ENCODE measurements at places on chromosomes 2 and 18.

- DNase-seq = no peak
Observed at GRCh38 chr18:72799106-72799505, 68.7 kb downstream of the NETO1 start.

DNA sequence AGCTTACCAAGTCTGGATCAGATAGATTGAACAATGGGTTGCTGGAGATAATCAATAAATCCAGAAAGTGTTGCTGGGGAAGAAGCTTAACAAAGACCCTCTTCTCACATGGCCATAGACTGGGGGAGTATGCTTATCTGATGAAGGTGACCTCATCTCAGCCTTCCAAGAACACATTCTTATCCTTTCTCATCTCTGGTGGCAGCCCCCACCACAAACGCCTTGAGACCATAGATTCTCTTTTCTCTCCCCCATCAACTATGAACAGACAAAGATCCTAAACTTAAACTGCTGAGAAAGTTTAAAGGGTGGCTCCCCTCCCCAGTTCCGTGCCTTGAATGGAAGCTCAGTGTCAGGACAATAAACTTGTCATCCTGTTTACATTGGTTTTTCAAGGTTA, 428.7 kb upstream of the TRIB2 start:
- no peak for DNase-seq

DNA sequence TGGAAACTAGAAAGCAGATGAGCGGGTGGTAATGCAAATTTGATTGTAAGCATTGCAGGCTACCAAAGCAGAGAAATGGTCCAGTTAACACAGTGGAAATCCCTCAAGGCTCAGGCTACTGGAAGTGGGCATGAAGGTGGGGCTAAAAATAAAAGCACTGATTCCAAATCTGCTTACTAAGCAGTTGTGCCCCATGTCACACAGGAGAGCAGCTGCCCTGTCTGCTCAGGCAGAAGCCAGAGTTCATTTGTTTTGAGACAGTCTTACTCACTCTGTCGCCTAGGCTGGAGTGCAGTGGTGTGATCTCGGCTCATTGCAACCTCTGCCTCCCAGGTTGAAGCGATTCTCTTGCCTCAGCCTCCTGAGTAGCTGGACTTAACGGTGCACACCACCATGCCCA, 42.5 kb upstream of the TSPYL6 start:
- DNase-seq = no peak

GRCh38 chr2:218567797-218568189, 358 bp downstream of the USP37 start:
- DNase-seq = peak; percentile 82

DNA sequence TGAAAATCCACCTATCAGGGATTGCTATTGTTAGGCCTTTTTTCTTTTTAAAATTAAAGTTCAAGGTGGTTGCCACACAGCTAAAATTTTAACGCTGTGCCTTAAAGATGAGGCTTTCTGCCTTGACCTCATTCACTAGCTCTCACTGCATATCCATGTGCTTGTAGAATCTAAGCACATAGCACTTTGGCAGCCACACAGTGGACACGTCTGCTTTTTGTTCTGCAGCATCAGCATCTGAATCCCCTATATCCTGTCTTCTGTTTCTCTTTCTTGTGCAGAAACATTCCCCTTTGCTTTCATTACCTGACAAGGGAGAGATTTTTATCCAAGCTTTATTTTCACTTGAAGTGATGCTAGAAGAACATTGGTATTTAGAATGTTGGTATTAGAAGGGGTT, 38.1 kb downstream of the RALB start:
- no peak for DNase-seq

- DNase-seq = no peak
Observed at GRCh38 chr2:148244593-148245292, 223.9 kb downstream of the MBD5 start.

GRCh38 chr2:156663757-156664409, 227.7 kb downstream of the GPD2 start:
- DNase-seq = no peak

GRCh38 chr2:6025391-6025790, 333.2 kb downstream of the SOX11 start:
- no peak for DNase-seq

- no peak for DNase-seq
Observed at GRCh38 chr18:21330122-21330701, 88.2 kb downstream of the GREB1L start.

DNA sequence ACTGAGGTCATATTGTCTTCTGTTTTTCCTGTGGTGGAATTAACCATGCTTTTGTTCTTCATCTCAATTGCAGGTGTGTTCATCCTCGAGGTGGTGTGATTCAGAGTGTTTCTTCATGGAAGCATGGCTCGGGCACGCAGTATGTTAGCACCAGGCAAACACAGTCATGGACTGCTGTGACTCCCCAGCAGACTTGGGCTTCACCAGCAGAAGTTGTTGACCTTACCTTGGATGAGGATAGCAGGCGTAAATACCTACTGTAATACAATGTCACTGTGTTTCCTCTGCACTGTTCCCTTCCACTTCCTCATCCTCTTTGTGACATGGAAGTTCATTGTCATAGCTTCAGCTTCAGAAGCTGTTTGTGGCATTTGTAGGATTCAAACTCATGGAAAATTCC, 158.7 kb downstream of the HAUS1 start:
- DNase-seq = no peak

DNA sequence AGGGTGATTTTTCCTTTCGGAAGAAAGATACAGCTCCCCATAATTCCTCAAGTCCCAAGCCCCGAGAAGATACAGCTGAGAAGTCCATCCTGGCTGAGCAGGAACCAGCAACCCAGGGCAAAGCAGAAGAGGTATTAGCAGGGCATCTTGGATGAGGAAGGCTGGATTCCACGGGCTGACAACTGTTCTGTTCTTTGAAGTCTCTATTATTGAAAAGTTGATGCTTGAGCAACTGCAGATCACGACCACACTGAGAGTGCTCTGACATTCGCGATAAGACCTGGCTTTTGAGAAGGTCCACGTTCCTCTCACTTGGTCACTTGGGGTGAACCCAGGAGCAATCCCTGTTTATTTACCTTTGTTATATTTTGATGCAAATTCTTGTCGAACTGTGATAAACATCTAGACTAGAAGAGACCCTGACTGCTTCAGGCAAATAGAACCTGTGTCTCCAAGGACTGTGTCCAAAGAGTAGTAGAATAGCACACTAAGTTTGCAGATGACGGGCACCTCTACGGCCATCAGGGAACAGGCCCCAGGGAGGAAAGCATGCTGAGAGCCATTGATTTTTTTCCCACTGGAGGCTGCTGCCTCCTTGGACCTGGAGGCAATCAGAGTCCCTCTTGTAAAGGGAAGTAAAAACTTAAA, 133.1 kb downstream of the ARL4C start:
- no peak for DNase-seq

GRCh38 chr2:46171996-46172546, 125.1 kb upstream of the EPAS1 start:
- no peak for DNase-seq

- no peak for DNase-seq
Observed at GRCh38 chr2:227103583-227103982, 60.4 kb downstream of the COL4A4 start.

- no peak for DNase-seq
Observed at GRCh38 chr2:164717000-164717803, 95.9 kb upstream of the GRB14 start.

DNA sequence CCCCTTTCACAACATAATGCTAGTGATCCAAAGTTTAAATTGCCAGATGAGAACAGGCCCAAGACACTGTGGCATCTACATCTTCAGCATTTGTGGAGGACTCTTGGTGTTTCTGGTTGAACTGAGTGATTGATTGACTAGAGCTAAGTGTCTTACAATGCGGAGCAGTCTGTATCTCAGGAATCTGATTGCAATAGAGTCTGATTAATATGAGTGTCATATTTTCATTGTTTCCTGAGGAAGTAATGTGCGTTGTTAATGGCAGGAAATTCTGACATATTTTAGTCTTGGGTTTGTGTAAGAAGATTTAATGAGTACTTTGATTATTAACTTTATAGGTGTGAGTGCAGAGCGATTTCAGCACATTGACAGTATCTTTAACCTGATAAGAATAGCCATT, 82.0 kb upstream of the PROKR1 start:
- DNase-seq = no peak

DNA sequence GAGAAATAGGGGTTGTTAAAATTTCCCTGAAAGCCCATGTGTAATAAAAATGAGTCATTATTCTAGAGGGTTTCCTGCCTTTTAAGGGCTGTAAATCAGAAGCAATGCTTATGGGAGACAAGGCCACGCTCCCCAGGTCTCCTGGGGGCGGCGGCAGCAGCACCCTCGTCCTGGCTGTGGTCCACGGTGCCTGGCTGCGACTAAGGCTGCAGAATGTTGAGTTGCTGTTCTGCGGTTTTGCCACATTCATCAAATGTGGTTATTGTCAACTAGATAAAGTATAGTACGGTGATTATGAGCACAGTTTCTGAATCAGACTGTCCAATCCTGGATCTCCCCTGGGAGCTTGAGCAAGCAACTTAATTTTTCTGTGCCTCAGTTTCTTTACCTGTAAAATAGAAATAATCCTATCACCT, 11.9 kb upstream of the AGFG1 start:
- peak; percentile 66 for DNase-seq

DNA sequence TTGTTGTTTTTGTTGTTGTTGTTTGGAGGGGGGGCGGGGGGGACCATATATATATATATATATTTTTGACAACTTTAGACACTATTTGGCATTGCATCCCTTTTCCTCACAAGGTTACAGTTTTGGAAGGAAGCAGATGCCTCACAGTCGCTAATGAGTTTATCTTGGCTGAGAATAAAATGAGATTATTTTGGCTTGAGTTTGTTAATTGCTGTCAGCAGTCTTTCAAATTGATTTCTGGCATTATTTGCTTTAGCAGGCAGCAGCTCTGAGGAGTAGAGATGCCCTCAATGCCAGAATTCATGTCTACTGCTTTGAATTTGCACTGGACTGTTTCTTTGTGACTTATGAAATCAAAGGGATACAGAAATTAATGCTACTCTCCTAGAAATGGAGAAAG, 595.2 kb upstream of the HNMT start:
- no peak for DNase-seq

DNA sequence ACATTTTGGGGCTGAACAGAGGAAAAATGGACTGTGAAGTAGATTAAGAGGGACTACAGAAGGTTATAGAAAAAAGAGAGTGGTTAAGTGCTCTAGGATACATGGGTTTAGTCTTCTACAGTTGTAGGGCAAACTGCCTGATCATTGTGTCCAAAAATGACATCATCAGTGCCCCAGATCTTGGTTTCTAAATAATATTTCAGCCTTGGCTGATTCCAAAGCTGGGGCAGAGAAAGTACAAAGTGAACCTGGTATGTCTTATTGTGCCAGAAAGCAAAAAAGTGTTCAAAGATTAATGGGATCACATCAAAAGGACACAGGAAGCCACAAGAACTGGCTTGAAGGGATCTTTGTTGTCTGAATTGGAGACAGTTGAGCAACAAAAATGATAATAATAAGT, 97.1 kb upstream of the ZNF521 start:
- DNase-seq = no peak

DNA sequence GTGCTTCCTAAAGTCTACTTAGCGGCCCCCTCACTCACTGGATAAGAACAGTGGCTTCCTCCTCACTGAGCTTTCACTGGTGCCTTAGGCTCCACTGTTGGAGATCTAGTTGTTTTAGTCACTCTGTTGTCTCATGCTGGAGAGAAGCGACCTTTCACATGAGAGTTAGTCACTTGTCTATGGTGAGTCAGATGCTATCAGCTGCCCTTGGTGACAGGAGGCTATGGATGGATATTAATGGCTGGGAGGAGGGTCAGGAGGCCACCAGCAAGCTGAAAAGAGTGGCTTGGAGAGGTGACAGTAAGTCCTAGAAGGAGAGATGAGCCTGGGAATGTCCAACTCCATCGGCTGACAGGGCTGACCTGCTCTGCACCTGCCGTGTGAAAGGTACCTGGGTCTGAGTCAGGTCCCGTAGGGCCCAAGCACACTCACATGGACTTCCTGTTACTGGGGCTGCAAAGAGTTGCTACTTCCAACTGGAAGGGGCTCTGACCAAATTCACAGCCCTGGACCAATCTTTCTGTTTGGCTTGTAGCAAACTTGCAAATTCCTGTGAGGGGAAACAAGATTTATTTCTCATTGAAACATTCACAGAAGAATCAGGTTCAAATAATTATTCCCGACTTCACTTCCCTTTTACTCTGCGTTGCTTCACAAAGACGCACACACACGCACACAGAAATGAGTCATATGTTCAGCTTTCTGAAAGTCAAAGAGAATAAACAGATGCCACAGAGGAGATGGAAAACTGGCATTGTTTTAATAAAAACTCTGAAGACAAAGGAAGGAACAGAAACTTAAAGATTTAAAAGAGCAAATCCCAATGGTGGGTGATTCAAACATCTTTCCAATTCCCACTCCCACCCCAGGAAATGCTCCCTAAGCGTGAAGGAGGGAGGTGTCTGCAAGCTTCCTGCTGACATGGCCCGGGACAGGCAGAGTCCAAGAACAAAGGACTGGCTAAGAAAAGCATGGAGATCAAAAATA, 203.5 kb upstream of the TWIST2 start:
- DNase-seq = no peak

- DNase-seq = no peak
Observed at GRCh38 chr2:119525614-119526013, 1.3 kb upstream of the SCTR start.

DNA sequence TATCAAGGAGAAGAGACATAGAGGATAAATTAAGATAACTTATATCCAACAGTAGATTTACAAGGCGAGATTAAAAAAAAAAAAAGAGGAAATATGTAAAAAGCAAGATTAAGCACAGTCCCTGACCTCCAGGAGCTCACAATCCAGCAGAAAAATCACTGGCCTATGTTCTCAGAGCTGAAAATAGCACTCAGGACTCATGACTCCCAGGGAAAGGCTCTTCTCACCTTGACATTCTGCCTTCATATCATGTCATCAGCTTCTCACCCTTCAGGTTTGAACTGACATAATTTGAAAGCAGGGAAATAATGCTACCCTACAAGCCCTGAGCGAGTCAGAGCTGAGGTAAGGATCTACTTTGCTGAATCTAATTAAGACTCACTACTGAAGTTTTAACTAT, 82.8 kb downstream of the L3MBTL4 start:
- no peak for DNase-seq

- DNase-seq = no peak
Observed at GRCh38 chr2:241062389-241063092, 39.5 kb downstream of the MTERF4 start.

GRCh38 chr2:84781942-84782716, 98.8 kb downstream of the TRABD2A start:
- DNase-seq = peak; percentile 65

DNA sequence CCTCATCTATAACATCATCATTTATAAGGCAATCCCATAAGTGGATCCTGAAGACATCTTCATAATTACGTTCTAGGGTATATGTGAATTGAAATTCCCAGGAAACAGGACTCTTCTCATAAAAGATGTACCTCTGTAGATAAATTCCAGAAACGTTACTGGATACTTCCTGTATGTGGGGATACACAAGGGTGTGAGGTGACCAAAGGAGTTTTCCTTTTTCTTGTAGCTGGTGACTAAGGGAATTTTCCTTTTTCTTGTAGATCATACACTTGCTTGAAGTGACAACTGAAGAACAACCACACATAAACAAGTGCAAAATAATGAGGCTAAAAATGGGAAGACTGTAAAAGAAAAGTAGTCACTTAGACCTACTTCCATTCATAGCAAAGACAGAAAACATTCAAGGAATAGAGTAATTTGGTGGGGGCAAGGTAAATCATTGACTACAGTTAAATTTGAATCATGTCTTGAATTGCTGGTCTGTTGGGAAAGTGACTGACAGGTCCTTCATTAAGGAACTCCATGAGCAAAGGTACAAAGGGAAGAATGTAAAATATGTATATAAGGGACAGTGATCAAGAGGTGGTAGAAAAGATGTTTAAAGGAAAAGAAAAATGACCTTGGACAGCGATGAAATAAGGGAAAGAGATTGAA, 53.2 kb upstream of the UBE2E3 start:
- no peak for DNase-seq

Measured in activated naive CD4-positive, alpha-beta T cell treated with anti-CD3 and anti-CD28 coated beads, Interleukin-2, amount 50 U/mL, for 16 hours (primary cell).